Stimulated activated CD8-positive, alpha-beta memory T cell treated with anti-CD3 and anti-CD28 coated beads, Interleukin-7, amount 100 ng/mL, for 1 hour (primary cell): ENCODE measurements at places on chromosomes 5 and 9.

GRCh38 chr9:112548836-112549595 lies 62.4 kb downstream of the KIAA1958 start:
- DNase-seq, result no peak

DNA sequence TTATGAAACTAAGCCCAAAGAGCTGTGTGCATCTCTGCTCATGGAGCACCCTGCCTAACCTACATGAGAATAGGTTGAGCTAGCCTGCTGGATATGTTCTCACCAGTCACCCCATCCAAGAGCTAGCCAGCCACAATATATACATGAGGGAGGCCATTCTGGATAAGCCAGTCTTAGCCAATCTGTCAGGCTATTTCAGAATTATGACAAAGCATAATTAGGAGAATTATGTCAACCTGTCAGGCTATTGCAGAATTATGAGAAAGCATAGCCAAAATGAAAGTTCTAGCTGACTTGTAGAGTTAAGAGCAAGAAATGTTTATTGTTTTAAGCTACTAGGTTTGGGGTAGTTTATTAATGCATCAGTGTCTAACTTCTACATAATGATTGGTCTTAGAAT lies 189.8 kb downstream of the WDR70 start:
- DNase-seq, result no peak

DNA sequence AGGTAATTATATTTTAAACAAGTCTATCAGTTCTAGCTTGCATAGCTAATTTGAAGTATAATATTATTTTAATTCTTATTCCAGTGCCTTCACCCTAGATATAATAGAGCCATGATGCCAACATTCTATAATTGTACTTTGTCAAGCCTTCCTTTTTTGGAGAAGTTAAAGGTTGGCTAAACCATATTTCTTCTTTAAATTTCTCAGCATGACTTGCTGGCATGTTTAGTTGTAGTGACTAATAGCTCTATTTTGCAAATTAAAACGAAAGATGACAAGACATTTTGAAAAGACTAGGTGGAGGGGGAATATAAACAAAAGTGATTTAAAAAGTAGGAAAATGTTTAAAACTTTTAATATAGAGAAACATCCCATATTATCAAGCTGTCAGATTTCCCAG lies 400.7 kb downstream of the PSAT1 start:
- DNase-seq, result no peak

GRCh38 chr5:161846746-161847145 lies 1.2 kb upstream of the GABRA1 start:
- no peak for DNase-seq

- DNase-seq, result no peak
These were observed 310.6 kb downstream of the DIRAS2 start for GRCh38 chr9:90331826-90332575.

GRCh38 chr9:136247947-136248637 lies 2.5 kb upstream of the QSOX2 start:
- DNase-seq, result no peak

GRCh38 chr9:101418518-101419430 lies 16.8 kb downstream of the ALDOB start:
- no peak for DNase-seq

DNA sequence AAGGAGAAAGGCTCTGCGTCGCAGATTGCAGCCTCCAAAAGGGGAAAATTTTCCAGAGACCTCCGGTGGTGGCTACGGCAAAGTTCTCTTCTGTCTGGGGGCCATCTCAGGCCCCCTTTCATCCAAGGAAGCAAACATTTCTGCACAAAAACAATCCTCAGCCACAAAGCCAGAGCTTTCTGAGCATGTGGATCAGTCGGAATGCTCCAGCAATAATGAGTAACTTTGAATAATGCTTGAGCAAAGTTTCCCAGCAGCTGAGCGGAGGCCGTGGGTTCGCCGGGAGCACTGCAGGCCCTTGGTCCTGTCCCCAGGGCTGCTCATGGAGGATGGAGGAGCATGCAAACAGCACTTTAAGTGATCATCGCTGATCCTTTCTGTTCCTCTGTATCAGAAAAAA lies 60.2 kb upstream of the UNC5A start:
- no peak for DNase-seq

- no peak for DNase-seq
These were observed 377.8 kb upstream of the IRX2 start for GRCh38 chr5:3129252-3129651.

GRCh38 chr5:40017135-40017534 lies 592.4 kb upstream of the DAB2 start:
- no peak for DNase-seq

- DNase-seq, result no peak
These were observed 1.1 kb upstream of the NTRK2 start for GRCh38 chr9:84668196-84669012.

GRCh38 chr9:34518110-34518616 lies 4.6 kb downstream of the ENHO start:
- no peak for DNase-seq

- DNase-seq, result no peak
These were observed 69.9 kb downstream of the AUH start for GRCh38 chr9:91291866-91292265.

GRCh38 chr9:119005162-119005561 lies 364.1 kb downstream of the BRINP1 start:
- DNase-seq, result no peak

DNA sequence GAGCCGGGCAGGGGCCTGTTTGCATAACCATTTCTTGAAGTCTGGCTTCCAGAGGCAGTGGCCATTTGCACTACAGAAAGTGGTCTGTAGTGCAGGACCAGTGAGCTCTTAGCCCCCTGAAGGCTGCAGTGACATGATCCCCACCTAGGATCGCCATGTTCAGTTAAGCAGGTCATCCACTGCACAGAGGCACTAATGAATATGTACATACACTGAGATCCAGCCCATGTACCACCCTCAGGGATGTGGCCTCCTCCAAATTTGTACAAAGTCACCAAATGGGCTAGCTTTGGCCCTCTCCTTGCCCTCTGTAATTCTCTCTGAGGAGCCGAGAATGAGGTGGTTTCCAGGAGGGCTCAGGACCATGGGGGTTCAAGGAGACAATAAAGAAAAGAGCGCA lies 8.3 kb upstream of the SUSD3 start:
- DNase-seq, result no peak

DNA sequence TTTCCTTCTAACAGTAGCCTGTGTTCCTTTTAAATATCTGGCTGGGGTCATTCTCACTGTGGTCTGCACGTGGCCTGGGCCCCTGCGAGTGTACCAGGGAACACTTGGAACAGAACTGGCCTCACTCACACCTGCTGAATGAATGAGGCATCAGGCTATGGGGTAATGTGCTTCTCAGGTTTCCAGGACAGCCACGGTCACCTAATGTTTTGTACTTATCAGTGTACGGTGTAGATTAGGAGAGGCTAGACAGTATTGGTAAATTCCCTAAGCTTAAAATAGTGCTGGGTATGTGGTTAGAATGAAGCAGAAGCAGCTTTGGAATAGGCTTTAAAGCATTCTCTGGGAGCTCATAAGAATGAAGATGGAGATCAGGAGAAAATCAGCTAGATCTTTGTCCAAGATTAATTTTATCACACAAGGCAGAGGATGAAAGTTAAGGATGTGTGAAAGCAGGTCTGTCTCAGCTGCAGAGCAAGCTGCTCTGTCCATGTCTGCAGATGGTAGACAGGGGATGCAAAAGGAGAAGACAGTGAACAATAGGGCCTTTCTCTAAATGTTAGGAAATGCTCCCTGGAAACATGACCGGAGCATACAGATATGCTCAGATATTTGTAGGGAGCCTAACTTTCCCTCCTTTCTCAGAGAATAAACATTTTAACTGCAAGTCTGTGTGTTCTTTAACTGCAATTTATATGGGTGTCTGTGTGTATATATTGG lies 267.5 kb downstream of the NR3C1 start:
- no peak for DNase-seq

DNA sequence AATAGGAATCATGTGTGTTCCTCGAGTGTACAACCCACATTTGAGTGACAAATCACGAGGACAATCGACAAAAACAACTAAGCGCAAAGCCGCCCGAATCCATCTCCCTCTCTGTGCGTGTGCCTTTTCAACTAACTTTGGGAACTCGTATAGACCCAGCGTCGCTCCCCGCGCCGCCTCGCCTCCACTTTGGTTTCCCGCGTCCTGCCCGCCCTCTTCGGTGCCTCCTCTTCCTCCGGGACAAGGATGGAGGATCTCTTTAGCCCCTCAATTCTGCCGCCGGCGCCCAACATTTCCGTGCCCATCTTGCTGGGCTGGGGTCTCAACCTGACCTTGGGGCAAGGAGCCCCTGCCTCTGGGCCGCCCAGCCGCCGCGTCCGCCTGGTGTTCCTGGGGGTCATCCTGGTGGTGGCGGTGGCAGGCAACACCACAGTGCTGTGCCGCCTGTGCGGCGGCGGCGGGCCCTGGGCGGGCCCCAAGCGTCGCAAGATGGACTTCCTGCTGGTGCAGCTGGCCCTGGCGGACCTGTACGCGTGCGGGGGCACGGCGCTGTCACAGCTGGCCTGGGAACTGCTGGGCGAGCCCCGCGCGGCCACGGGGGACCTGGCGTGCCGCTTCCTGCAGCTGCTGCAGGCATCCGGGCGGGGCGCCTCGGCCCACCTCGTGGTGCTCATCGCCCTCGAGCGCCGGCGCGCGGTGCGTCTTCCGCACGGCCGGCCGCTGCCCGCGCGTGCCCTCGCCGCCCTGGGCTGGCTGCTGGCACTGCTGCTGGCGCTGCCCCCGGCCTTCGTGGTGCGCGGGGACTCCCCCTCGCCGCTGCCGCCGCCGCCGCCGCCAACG lies at the start of gene GPR150:
GPR150 (plus strand) TSS at position 58 of the 840 bp plus-strand sequence; CDS start at position 247, 189 bp downstream.
- no peak for DNase-seq

DNA sequence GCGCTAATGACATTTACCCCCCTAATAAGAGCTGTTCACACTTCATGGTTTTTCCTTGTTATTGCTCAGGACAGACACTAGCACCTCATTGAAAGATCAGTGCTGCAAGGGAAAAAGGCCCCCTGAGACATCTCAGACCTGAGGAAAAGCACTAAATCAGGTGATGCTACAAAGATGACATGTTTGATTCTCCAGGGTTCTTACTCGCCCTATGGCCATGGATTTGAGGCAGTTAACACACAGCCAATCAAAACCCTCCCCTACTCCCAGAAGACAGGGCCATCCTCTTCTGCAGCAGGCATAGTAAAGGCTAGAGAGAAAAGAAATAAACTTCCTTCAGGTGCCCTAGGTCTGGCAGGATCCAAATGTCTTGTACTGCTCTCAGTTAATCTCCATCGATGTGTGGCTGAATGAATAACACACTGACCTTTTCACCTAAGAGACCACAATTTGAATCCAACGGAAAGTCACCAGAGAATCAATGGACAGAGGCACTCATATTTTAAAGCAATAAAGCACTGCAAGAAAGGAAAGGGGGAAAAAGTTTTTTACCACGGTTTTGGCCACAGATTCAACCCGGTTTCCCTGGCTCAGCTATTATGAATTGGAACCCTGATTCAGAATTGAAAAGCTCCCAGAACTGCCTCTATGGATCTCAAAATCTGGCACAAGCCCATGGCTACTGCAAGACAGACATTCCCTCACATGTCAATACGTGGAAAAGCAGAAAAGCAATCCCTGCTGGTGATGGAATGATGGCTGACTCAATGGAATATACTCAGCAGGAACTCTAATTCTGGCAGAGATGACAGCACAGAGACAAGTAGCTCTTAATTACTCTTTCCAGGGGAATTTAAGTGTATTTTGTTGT lies 329.5 kb downstream of the BNC2 start:
- no peak for DNase-seq

DNA sequence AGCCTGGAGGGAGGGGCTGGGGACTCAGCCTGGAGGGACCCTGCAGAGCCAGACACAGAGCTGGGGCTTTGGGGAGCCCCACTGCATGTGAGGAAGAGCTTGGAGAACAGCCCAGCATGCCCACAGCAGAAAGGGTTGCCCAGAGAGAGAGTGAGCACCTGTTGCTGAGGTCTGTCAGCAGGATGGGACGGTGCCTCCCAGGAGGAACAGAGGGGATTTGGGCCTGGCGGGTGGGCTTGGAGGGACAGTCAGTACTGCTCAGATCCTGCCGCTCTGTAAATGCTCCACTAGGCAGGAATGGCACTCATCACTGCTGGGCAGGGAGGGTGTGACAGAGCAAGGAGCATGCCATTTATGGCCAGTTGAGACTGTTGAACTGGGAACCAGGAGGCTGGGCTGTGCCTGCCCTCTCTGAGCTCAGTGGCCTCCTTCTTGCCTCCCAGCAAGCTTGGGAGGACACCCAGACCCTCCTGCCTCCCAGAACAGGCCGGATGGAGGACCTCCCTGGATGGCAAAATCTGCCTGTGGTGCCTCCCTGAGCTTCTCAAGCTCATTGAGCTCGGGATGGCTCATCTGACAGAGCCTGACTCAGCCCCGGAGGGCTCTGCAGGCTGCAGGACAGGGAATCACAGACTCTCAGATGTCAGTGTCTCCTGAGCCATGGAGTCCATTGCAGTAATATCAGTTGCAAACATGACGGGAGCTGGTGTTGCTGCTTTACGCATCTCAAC lies 786 bp upstream of the HRCT1 start:
- no peak for DNase-seq

GRCh38 chr9:132973713-132974112 lies 4.8 kb upstream of the GFI1B start:
- DNase-seq, result no peak

- no peak for DNase-seq
These were observed 18.6 kb downstream of the IRF1 start for GRCh38 chr5:132471944-132472343.

- no peak for DNase-seq
These were observed 55.2 kb upstream of the AFAP1L1 start for GRCh38 chr5:149216496-149216895.

- DNase-seq, result no peak
These were observed 269.9 kb downstream of the FANCC start for GRCh38 chr9:95047452-95048224.

DNA sequence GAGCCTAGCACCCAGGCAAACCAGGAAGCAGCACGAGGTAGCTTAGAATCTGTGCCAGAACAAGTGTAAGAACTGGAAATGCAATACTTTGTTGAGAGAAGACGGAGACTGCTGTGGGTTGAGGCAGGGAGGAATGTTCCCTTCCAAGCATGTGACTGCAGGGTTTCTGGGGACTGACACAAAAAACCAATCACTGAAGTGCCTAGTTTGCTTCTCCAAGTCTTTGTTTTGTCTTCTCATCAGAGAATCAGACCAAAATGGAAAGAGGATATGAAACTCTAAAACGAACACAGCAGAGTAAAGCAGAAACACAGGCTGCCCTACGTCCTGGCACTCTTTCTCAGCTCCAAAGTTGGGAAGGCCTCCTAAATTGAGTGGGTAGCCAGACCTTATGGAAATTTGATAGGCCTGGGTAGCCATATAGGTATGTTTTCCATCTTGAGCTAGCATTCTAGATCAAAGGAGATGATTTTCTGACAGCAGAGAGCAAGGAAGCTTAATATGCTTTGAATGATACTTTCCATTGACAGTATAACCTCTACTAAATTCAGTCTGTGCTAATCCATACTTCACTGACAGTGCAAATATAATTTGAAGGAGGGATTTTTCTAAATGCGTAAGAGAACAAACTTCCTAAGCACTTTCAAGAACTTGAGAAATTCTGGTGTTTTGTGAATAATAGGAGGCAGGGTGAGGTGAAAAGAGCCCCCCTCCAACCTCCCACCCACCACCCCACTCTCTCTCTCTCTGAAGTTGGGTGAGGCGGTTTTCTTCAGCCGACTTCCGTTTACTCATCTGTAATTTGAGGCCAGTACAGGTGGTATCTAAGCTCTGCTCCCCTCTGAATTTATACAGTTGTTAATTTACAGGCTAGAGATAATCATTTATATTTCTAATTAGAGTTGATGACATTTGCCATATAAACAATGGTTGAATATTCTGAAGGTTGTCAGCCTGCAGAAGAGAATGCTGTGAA lies 5.5 kb downstream of the ADRB2 start:
- DNase-seq, result no peak
